ENCODE measurements at places on chromosomes 7 and 10.

DNA sequence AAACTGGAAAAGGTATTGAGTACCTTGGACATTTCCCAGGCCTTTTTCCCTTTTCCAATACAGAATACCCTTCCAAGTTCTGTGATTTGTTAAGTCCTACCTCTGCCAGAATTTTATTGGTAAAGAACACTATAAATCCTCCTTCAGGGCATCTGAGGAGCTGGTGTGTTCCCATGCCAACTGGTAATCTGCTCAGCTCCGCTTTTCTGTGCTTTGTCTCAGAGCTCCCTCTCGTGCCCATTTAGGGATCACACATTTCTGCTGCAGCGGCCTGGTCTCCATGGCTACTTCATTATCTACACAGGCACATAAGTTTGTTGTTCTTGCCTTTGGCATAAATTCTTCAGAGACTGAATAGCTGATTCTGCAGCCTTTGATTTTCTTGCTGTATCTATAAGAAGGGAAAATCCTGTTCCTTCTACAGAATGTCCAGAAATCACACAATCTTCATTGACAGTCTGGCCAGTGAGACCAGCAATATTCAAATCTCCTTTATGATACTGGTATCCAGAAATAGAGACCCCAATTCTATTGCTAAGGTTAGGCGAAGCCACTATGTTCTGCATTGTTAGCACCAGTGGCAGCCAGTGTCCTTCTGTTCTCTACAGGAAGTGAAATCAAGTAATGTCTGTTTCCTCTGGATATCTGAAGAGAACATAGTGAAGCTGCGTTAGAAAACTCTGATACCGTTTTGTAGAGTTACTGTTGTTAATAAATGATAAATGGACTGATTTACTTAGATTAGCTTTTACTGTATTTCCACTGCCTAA, 51.9 kb downstream of the DENND11 start:
- DNase-seq: no peak

DNA sequence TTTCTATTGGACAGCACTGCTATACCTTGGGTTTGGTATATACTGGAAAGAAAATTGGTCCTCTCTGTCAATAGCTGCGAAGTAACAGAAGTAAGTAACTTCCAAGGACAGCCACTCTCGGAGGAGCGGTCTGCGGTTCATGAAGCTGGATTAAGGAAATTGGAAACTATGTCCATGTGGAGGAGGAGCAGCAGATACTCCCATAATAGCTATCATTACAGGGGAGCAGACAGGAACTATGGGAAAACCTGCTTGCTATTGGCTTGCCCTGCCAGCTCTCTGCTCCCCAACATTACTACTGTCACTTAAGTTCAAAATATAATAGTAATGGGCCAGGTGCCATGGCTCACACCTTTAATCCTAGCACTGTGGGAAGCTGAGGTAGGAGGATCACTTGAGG, 83.9 kb upstream of the TRIL start:
- DNase-seq: no peak

DNA sequence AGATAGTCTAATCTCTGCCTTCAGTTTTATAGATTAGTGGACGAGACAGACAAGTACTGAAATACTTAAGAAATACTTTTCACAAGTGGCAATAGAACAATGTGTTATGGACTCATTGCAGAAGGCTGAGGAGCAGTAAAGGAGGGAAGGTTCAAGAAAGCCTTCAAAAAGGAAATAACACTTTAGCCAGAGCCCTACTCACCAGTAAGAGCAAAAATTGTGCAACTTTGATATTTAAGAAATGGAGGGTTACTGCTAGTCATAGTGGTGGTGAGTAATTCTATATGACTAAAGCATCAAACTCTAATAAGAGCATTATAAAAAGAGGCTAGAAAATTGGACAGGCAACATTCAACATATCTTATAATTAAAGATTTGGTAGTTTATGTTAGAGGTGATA, 28.8 kb downstream of the PTPN12 start:
- DNase-seq: no peak

DNA sequence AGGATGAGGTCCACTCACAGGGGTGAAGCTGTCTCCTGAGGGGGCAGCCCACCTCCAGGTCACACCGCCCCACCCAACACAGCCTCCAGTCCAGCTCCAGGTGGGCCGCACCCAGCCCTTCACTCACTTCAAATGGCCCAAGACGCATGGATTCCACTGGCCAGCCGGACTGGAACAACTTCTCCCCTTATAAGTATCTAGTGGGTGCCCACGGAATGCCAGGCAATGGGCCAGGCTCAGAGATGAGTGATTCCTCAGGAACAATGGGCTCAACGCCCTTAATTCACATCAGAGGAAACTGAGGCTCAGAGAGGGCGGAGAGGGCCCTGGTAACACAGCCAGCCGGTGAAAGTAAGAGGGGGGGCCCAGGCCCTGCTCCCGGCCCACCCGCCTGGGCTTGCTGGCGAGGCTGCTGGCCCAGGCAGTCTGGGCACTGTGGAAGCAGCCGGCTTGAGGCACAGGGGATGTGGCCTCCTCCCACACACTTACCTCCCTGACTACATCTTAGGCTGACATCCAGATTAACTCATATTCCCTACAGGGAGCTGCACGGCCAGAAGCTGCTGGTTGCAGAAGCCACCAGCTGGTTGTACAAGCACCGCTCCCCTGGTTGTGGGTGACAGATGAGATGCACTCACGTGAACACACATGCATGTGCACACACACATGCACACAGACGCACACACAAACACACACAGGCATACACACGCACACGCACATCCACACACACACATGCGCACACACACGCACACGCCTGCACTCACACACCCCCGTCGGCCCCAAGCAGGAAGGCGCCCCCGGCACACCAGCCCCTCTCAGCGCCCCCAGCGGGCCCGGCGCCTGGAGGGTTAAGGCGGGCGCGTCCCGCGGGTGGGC, 1.0 kb upstream of the FAM20C start:
- DNase-seq: no peak

DNA sequence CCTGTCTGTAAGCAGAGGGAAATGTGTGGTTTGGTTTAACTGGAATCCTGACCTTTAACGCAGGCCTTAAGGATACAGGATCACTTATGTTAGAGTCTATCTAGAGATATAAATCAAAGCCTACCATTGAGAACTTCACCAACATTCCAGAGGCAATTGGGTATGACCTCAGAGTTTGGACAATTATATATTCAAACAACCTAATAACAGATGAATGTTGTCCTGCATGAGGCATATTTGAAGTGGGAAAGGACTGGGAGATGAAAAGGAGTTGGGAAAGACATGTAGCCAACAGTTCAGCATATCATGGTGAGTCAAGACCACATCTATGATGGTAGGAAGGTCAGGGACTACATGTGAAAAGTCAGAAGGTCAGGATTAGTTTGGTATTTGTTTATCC, 274.2 kb downstream of the DOCK4 start:
- DNase-seq: no peak

GRCh38 chr7:43313628-43314378, 201.4 kb downstream of the HECW1 start:
- no peak for DNase-seq

DNA sequence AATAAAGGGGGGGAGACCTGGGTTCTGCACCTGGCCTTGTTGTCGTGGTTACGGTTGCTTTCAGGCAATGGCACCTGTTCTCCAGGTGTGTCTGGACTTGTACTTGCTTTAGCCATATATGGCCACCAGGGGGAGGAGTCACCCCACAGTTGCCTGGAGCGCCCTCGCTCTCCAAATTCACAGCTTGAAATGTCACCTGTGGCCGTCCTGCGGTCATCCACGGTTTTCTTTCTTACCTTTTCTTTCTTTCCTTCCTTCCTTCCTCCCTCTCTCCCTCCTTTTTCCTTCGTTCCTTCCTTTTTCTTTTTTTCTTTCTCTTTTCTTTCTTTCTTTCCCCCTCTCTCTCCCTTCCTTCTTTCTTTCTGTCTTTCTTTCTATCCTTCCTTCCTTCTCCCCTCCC, 157.2 kb upstream of the ZNF92 start:
- DNase-seq: peak; percentile 73

DNA sequence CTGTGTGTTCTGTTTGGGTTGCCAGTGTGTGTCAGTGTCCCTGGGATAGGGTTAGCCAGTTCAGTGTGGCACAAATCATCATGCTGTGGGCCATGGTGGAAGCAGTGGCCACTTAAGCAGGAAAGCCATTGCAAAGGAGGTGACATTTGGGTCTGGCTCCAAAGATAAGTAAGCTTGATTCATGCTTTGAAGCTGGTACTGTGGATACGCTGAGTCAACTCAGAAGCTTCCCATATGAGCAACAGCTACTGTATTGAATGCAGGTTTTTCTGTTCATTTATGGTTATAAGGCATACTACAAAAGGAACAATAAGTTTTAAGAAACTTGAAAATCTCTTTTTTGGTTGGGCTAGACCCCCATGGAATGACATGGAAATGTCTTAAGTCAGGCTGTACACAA, 143.1 kb downstream of the BMPER start:
- DNase-seq: no peak

- no peak for DNase-seq
Measured at GRCh38 chr10:70779088-70779487, 6.1 kb downstream of the TBATA start.

DNA sequence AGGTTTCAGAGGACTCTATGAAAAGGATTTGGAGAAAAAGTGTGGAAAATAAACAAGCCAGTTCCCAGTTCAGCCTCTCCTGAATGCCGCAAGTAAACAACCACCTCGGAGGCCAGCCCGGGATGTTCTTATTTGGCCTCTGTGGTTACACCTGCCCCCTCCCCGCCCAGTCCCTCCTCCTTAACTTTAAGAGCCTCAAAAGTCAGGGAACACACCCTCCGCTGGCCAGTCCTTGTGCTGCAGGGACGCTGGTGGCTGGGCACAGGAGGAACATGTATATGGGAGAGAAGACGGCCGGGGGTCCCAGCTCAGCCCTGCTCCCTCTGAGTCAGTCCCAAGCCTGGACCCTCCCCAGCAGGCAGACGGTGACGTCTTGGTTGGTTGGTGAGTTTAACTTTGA, 6.1 kb downstream of the CHST3 start:
- no peak for DNase-seq

DNA sequence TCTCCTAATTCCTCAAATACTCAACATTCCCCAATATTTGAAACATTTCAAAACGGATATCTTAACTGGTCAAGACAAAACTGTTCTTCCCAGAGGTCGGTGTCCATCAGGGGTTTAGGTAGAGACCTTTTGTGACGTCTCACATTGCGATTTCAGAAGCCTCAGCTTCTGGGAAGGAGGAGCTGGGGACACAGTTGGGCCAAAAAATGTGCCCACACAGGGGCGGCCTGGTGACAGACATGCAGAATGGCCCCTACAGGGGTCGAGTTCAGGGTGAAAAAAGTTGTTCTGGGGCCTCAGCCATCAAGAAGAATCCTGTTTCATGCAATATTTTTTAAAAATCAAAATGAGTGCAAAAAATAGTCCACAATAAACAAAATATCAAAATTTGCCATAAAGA, 108.7 kb upstream of the PFKP start:
- DNase-seq: no peak

DNA sequence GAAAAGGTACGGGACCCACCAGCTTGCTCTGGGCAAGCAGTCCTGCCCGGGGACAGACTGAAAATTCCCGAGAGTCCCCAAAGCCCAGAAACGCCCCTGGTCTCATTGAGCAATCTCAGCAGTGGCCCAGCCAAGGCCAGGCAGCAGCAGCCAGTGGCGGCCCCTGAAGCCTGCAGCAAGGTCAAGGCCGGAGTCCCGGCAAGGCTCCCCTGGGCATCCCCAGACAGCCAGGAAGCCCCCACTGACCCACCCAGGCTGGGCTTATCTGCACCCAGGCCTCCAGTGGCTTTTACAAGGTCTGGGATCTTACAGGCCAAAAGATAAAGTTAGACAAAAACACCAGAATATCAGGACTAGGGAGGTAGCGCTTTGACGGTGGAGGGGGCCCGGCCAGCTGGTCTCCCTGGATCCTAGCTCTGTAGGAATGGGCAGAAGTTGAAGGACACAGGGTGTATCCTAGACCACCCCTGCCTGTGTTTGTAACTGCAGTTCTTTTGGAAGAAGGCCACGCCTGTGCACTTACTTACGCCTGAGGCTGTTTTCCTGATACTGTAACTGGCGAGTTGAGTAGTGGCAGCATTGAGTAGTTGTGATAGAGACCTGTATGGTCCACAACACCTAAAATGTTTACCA, 130.5 kb upstream of the NPS start:
- no peak for DNase-seq

DNA sequence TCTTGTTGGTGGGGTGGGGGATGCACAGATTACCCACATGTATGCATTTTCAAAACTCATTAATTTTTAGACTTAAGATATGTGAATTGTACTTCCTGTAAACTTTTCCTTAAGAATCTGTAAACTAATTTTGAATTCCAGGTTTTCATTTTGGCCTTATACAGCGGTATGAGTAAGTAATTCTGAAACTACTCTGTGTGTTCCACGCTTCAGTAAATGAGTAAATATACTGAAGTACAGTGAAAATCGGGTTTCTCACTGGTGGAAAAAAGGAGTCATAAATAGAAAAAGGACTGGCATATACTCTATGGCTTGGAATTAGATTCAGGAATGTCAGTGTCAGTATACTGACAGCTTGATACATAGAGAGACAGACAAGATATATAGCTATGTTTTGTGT, 72.8 kb downstream of the CTTNBP2 start:
- DNase-seq: no peak

DNA sequence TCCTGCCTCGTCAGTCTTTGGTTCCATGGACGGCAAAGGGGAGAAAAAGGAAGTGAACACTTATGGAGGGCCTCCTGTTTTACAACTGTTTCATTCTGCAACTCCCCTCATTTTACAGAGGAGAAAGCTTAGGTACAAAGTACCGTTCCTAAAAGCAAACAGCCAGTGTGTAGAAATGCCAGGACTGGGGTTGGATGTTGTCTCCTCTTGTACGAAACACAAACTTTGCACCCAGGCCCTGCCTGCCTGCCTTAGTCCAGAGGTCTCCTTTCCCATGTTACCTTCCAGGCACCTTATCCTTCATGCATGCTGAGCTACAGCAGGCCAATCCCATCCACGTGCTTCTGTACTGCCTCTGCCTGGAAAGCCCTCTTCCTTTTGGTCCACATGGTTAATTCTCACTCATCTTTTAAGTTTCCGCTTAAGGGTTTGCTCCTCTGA, 86.0 kb downstream of the ICA1 start:
- DNase-seq: no peak
